Panc1 (cell line): ENCODE measurements at places on chromosomes 1 and 21.

- no peak for DNase-seq
These were observed 157.3 kb downstream of the SLC30A10 start for GRCh38 chr1:219771080-219771479.

GRCh38 chr1:218985424-218985984 lies 188.2 kb upstream of the LYPLAL1 start:
- DNase-seq = no peak

DNA sequence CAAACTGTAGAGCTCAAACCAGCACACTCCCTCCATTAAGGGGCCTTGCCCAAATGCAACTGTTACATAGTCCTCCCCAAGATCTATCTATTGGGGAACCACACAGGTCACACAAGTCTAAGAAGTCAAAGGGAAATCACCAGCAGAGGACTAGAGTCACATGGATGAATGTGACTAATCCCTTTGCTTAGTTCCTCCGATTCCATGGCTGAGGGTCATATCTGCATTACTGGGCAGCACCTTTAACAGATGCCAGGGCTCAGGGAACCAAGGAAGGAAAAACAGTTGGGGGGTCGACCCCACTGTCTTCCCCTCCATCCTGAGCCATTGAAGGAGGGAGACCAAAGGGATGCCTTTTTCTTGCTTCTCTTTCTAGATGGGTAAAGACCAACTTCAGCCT lies 23.4 kb upstream of the SMYD3 start:
- no peak for DNase-seq

GRCh38 chr1:53047737-53048736 lies 14.0 kb upstream of the PODN start:
- no peak for DNase-seq

DNA sequence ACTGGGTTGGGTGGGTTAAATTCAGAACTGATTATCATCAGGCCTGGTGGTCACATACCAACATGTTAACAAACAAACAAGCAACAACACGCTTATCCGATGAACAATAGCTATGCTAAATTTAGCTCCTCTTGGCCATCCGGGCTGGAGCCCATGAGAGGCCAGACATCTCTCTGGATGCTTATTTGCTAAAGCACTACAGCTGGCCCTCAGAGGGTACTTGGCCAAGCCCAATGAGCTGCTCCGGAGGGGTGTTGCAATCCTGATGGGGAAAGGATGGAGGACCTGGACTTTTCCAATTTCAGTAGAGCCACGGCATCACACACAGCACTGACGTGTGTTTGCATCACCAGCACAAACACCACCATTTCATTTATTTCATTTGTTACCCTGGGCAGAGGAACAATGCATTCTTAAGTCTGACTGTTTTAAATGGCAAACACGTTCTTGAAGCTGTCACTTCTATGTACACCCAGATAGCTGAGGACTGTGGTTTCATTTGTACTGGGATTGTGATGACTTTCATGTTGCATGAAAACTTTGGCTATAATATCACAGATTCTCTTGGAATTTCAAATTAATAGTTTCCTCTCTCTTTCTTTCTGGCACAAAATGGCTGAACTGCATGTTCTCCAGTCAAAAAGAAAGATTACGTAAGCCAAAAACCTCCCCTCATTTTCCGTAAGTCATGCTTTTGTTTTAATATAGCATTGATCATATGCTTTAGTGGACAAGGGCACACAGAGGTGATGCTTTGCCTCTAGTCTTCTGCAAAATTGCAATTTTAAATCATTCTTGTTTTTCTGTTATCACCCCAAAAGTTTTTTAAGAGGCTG lies 359.8 kb upstream of the KAZN start:
- no peak for DNase-seq

DNA sequence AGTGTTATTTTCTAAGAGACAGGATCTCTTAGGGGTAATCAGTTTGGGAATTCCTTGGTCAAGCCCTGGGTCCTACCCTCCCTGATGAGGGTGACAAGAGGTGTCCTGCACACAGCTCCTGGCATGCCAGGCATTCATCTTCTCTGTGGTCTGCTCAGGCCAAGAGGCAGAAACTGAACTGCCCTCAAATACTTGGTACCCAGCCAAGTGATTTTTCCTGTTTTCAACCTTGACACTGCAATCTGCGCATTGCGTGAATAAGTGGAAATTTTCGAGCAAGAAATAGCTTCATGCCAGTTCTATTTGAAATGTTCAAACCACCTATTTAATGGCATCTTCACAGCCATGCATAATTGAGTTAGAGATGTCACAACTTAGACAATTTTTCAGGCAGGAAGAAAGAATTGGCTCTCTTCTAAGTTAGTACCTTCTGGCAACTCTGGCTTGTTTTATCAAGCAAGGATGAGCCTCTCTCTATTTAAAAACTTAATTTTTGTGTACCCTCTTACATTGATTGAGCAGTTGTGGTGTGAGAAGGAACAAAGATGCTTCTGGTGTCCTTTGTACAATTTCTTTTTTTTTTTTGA lies 27.0 kb downstream of the DNM3 start:
- no peak for DNase-seq

DNA sequence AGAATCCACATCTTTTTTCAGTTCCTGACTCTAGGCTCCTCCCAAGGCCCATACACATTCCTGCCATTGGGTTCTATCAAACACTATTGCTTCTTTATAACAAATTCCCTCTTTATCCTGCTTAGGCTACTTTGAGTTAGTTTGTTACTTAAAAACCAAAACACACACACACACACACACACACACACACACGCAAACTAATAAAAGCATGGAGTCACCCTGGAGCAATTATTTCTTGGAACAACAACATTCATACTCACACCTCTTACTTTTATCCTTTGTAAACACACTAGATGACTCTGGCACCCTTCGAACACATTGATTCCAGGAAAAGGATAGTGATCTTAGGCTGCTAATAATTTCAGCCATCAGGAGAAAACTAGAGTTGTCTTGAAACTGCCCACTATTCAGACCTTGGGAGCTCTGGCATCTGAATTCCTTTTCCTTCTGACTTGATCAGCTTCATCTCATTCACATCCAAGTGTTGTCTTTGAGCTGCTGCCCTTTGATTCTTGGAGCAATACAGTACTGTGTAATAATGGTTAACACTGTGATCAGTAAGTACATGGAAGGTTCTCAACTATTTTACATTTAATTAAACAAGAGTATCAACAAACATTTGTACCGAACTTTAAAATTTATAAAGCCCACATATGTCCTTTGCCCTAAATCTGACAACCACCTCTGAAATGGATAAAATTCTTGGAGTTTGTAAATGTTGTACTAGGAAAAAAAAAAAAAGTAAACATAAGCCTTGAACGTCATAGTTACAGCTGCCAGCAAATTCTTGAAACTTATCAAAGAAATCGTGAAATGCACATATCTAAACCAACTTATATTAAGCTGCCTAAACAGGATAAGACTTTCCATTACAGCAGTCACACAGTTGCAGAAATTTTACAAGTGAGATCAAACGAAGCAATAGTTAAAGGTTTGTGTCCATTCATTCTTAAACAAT lies 2.8 kb upstream of the SEC22B start:
- DNase-seq = no peak

DNA sequence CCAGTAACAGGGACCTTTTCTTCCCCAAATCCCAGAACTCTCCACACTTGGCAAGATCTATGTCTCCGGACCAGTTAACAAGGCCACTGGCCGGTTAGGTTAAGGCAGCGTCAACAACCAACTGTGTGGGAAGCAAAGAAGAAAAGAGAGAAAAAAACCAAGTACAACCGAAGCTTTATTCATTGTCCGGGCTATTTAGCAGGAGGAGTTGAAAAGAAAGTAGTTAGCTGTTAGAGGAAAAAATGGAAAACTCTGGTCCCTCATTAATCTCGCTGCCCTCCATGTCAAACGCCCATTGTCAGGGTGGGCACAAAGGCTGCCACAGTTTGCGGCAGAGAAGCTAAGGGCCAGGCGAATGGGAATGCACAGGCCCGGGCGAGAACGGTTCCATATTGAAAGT lies 49.3 kb upstream of the GRIK3 start:
- no peak for DNase-seq

- DNase-seq = no peak
These were observed 12.7 kb upstream of the CPLANE2 start for GRCh38 chr1:16249596-16250241.

DNA sequence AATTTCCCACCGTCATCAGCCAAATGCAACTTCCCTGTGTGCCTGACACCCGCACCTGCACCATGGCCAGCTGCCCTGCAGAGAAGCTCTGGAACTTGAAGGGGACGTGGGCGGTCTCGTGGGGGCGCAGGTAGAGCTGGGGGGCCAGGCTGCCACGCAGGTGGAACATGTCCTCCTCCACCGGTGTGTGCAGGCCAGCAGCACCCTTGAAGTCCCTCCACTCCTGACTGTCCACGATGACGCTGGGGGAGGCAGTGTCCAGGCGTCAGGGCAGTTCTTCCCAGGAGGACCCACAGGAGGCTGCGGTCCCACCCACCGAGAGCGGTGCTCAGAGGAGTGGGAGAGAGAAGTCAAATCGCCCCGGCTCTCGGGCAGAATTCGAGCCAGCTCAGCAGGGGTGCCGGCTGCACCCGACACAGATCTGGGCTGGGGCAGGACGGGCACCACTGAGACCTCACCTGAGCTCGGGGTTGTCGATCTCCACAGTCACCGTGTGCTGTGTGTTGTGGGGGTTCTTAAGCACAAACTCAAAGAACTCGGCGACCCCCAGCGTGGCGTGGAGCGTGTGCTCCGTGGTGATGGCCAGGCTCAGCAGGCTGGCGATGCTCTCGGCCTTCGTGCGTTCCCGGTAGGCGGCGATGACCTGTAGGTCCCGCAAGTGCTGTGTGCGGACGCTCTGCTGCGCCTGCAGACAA lies 117.7 kb downstream of the NPHP4 start:
- no peak for DNase-seq

DNA sequence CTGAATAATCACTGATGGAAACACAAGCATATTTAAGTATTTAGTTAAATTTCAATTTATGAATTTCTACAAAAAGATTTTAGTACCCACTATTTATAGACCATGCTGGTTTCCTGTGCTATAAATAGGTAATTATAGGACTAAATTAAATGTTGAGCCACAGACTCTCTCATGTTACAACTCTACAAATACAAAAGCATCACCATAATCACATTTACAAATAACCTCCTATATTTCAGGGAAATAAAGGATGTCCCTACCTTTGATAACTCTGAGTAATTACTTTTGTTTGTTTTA lies 32.6 kb upstream of the CCDC190 start:
- DNase-seq = no peak

- no peak for DNase-seq
These were observed 501.6 kb downstream of the NPHP4 start for GRCh38 chr1:5490635-5491034.

GRCh38 chr1:220787069-220787619 lies 431 bp downstream of the MTARC1 start:
- DNase-seq = no peak

- DNase-seq = no peak
These were observed 50.3 kb downstream of the POFUT2 start for GRCh38 chr21:45237401-45237800.

GRCh38 chr1:153533689-153534201 lies 2.0 kb downstream of the S100A6 start:
- peak; percentile 86 for DNase-seq

DNA sequence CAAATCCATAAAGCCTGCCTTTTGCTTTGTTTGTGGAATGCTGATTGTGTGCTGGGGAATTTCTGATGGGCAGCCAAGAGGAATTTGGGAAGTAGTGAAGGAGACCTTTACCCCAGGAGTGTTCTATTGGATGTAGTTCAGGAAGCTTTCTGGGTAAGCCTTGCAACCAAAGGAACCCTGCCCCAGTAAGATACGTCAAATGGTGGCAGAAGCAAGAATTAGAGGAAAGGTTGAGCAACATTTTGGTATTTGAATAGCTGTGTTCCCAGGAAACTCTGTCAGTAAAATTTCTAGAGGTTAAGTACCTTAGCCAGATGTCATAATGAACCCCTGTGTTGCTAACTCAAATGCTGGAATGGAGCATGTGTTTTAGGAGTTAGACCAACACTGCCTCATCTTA lies 6.4 kb downstream of the MGST3 start:
- DNase-seq = no peak

DNA sequence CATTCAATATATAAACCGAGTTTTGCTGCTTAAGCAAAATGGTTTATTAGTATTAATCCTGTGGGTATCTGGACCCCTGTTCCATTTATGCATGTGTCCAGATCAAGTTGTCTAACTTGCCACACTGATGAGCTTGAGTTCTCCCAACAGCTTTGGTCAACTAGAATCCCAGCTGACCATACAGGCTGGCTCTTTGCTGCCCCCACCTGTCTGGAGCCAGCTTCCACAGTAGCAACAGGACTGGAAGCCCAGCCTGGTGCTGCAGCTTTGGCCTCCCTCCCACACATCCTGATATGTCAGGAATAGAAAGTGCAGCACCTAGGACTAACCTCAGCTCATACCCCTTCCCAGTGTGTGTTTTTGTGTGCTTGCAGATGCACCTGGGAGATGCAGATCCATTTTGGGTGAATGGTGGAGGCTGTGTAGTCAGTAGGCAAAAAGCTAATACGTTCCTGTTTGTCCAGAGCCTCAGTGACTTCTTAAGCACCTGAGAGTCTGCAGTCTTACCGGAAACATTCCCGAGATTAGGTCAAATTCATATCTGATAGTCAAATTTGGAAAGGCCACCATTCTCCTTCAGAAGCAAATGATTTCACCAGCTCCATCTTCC lies 40.9 kb upstream of the BEND5 start:
- peak; percentile 28 for DNase-seq

DNA sequence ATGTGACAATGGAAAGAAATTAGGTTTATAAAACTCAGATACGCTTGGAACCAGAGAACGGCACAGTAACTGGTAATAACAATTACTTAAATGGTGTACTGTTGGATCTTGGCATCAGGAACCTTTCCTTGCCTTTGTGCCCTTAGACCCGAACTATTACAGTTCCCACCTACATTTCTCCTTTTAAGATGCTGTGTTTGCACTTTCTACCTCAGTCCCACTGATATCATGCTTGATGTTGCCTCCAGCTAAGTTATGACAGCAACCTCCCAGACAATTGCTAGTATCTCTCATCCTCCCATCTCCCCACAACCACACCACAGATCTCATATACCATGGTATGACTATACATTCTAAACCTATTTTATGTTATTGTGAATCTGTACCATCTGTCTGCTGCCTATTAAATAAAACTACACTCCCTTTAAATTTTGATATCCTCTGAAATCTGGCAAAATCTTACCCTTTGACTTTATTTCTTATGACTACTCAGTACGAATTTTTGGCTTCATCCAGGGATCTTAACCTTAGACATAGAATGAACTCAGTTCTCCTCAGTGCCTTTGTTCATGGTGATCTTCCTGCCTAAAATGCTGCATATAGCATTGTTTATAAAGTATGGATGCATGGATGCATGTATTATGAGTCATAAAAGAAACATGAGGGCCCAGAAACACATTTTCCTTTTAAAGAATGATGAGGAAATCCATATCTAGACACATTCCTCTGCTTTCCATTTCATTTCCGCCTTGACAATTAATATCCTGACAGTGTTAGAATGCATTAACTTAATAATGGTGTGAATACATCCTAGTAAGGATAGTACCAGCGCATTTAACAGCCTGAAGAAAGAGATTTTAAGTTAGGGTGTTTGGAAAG lies 64.1 kb downstream of the LRRC8D start:
- DNase-seq = no peak

DNA sequence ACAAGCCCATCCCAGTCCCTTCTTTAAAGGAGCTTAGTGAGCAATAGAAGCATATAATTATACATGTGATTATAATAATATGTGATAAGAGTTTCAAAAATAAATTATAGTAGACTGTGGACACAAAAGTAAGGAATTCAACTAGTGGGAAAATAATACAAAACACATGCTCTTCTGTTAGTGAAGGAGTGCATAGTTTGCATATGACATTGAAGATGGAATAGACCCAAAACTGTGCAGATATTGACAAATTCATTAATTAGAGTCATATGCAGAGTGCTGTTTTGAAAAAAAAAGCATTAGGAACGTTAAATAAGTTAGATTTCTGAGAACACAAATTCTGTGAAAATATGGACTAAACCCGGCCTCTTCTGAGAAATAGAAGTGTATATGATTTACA lies 278.8 kb downstream of the ASTN1 start:
- no peak for DNase-seq
